ENCODE measurements at places on chromosomes 16 and 17.

GRCh38 chr17:65039336-65039988 is 17.1 kb downstream of the GNA13 start:
- no peak for DNase-seq

DNA sequence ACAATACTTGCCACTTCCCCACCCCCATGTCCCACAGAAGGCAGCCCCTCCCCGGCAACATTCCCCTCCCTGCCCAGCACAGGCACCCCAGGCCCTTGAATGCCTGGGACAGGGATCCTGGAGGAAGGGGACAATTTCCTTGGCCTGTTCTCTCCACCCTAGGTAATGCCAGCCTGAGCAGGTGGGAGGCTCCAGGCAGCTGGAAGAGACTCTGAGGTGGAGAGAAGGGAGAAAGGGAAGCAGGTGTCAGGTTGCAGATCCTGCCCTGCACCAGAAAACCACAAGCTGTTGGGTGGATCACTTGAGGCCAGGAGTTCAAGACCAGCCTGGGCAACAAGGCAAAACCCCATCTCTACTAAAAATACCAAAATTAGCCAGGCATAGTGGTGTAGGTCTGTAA is 8.9 kb downstream of the MPP2 start:
- DNase-seq, result no peak

DNA sequence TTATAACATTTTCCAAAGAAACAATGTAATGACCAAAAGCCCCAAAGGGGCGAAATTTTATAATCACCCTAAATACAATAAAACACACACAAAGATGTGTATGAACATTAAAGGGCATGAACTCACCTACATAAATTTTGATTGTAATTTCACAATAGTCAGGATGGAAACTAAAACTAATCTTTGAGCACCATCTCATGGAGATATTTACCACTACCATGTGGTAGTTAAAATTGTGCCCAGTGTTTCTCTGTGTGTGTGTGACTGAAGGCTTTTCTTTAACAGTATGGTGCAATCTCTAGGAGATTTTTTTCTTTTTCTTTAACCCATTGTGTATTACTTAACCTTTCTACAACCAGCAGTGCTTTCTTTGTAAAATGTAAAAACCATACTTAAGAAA is 19.7 kb upstream of the MEIOC start:
- DNase-seq, result no peak

- peak; percentile 82 for DNase-seq
Measured at GRCh38 chr17:7173687-7174602, 5.2 kb downstream of the ASGR1 start.

DNA sequence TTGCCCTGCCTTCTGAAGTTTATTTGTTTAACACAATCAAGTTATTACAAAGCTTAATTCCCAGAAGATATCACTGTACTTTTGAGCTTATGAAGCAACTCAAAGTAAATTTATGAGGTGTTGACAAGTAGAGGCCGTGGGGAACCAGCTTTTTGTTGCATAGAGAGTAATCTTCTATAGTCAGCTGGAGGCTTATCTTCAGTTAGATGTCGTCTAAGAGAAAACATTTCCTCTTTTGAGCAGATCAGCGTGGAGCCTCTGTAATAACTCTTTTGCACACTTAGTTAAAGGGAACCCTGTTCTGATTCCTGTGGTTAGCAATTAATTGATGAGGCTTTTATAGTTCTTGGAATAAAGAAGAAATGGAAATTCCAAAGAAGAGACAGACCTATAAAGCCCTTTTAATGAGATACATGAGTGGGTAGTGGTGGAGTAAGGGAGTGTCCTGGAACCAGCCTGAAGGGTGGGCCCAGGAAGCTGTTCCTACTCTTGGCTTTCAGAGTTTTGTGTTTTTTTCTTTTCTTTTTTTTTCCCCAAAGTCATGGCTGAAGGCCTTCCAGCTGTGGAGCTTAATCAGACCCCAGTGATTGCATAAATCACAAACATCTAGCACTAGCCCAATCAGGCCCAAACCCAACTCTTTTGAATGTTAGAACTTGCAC is 28.9 kb upstream of the MAP3K14 start:
- DNase-seq, result no peak

- DNase-seq, result peak; percentile 77
Measured at GRCh38 chr17:48719642-48720265, 2.6 kb downstream of the PRAC1 start.

GRCh38 chr17:36493956-36494355 is 7.5 kb downstream of the ZNHIT3 start:
- DNase-seq, result no peak

Measured in iPS-NIHi11 (cell line).